NCI-H187 (cell line): ENCODE measurements at places on chromosomes 3 and 15.

DNA sequence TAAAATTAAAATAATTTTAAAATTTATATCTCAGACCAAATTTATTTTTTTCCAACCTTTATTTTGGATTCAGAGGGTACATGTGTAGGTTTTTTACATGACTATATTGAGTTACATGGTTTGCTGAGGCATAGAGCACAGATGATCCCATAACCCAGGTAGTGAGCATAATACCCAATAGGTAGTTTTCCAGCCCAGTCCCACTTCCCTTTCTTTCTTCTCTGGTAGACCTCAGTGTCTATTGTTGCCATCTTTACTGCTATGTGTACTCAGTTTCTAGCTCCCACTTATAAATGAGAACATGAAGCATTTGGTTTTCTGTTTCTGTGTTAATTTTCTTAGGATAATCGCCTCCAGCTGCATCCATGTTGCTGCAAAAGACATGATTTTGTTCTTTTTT, 338.1 kb downstream of the EFHB start:
- no peak for DNase-seq

DNA sequence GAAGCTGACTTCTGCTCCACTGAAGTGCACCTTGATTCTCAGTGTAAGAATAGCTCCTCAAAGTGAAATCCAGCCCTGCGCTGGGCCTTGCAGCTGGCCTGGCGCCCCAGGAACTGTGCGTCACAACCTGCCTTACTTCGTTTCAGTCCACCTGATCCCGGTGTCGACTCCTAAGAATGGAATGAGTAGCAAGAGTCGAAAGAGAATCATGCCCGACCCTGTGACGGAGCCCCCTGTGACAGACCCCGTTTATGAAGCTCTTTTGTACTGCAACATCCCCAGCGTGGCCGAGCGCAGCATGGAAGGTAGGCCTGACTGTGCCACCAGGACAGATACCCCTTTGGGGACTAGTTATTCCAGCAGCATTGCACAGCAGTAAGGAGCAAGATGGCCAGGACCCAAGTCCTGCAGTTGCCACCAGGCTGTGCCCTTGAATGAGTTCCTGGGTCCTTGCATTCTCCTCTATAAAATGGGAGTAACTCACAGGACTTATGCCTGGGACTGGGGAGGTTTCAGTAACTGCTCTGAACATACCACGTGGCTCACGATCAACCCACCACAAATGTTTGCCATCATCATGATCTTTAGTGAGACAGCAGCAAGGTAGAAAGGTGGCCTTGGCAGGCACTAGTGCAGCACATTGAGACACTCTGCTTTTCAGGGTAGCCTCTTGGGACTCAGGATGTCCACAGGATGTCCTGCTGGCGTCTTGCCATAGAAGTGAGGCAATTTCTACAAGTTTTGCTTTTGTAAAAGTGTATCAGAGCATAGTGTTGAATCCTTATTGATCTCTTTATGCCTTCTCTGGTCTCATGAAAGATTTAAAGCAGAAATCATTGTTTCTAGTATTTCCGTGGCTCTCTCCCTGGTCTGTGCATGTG, 46.8 kb downstream of the PXYLP1 start:
- DNase-seq, result no peak

- no peak for DNase-seq
Observed at GRCh38 chr15:65954289-65954741, 85.0 kb downstream of the RAB11A start.

GRCh38 chr3:138675393-138675792, 66.8 kb downstream of the FAIM start:
- no peak for DNase-seq

DNA sequence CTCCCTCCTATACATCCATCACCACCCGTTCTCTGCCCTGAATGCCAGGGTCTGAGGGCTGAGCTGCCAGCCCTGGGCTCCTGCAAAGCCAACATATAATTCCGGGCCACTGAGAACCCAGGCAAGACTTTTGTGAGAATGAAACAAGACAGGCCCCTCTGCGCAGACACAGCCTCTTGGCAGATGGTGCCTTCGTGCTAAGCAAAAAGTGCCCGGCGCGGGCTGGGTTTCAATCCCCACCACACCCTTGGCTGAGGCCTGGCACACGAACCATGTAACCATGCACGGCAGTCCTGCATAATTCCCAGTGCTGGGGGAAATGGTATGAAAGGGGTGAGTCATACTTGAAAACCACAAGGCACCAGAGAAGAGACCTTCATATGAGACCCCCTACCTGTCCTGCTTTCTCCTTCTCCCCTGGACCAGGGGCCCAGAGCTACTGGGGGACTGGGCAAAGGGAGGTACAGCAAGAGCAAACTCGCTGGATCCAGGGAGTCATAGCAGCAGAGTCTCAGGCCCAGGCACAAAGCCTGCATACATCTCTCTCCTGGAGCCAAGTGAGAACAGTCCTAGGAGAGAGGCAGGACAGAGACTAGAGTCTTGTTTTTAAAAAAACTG, 26.1 kb upstream of the LOXL1 start:
- DNase-seq, result no peak

DNA sequence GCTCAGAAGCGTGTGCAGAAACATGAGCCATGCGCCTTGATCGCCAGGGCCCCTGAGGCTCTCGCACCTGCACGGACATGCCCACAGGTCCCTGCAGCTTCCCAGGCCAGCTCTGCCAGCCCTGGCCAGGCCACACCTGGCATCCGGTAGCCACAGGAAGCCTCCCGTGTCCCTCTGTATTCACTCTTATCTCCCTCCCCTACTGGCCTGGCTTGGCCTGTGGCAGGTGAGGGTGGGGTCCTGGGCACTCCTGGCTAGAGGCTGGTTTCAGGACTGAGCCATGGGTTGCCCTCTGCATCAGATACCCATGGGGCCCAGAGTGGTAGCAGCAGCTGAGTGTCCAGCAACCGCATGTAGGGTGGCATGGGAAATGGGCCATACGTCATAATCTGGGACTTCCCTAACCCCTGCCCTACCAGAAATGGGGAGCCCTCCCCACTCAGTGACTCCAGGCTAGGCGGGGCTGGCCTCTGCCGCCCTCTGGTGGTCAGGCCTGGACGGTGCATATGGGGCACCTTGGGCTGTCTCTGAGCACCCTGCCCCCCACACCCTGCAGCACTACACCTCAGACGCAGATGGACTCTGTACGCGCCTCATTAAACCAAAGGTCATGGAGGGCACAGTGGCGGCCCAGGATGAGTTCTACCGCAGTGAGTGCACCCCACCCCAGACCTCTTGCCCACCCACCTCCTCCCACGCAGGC, 12.6 kb upstream of the LMAN1L start:
- no peak for DNase-seq

GRCh38 chr3:25619382-25619781, 45.3 kb downstream of the TOP2B start:
- DNase-seq, result no peak

DNA sequence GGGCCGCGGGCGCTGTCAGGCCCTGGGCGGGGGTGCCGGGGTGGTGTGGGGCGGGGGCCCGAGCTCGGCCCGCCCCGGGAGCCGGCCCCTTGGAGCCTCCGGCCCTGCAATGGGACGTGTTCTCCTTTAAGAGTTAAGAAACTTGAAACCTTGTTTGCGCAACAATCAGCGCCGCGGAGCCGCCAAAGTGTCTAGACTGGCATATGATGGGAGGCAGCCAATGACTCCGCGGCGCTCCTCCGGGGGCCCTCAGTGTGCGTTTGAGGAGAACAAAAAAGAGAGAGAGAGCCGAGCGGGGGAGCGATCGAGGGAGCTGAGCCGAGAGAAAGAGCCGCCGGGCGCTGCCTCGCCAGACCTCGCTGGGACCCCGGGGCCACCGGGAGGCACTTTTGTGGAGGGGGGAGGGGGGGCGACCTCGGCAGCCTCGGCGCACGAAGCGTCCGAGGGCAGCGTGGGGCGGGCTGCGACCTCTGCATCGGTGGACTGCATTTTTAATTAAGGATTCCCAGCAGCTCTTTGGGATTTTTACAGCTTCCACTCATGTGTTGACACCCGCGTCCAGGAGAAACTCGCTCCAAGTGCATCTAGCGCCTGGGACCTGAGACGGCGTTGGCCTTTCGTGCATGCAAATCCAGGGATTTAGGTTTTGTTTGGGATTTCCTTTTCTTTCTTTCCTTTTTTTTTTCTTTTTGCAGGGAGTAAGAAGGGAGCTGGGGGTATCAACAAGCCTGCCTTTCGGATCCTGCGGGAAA, at the start of gene SMAD6:
SMAD6 (plus strand) TSS at position 202 of the 752 bp plus-strand sequence. CDS start 1,023 bp downstream, outside the sequence.
- peak; percentile 65 for DNase-seq

- no peak for DNase-seq
Observed at GRCh38 chr3:146218880-146219866, 31.7 kb downstream of the PLSCR4 start.

- DNase-seq, result no peak
Observed at GRCh38 chr15:50698101-50698500, 11.5 kb upstream of the TRPM7 start.

GRCh38 chr3:102085431-102086176, 236.3 kb downstream of the NFKBIZ start:
- no peak for DNase-seq

GRCh38 chr3:6542795-6543194, 318.1 kb upstream of the GRM7 start:
- no peak for DNase-seq

- DNase-seq, result no peak
Observed at GRCh38 chr3:1600700-1601418, 497.8 kb upstream of the CNTN4 start.

DNA sequence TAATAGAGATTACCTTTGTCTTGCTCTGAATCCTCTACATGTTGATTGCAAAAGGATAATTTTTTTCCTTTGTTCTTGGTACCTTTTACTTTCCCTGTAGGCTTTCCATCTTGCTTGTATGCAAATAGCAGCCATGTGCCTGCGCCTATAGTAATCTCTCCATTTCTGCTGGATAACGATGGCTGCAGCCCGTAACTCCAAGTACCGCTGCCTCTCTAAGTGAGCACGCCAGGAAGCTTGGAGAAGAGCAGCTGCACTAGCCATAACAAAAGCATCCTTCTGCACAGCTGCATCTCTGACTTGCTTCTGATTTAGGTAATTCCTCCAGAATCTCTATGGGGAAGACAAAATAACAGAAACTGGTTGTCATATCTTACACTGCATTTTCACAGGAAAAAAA, 89.3 kb downstream of the NR2E3 start:
- no peak for DNase-seq

GRCh38 chr15:90681480-90681879, 35.7 kb upstream of the BLM start:
- no peak for DNase-seq

GRCh38 chr3:57133157-57133556, 32.0 kb downstream of the IL17RD start:
- DNase-seq, result no peak

GRCh38 chr3:64856106-64856505, 168.3 kb upstream of the ADAMTS9 start:
- DNase-seq, result peak; percentile 77

- no peak for DNase-seq
Observed at GRCh38 chr3:117252208-117252607, 542.6 kb downstream of the TUSC7 start.

GRCh38 chr15:39013262-39013661, 448.6 kb upstream of the RASGRP1 start:
- DNase-seq, result no peak

DNA sequence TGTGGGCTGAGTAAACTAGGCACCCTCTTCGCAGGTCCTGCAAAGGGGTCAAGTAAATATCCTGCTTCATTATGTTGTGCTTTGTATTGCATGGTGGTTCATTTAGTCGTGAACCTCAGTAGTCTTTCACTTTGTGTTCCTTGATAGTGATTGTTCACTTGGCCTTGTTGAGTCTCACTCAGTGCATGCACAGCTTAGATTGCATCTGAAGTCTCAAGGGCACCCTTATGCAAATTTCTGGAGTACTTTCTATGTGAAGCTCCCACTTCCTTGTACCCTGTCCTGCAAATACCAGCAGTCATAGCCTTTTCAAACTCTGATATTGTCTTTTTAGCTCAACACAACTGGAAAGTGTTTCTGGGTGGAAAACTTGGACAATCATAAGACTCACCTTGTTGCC, 519.2 kb downstream of the NAALADL2 start:
- no peak for DNase-seq

GRCh38 chr3:78086150-78086549, 1046.3 kb downstream of the ROBO2 start:
- DNase-seq, result no peak

DNA sequence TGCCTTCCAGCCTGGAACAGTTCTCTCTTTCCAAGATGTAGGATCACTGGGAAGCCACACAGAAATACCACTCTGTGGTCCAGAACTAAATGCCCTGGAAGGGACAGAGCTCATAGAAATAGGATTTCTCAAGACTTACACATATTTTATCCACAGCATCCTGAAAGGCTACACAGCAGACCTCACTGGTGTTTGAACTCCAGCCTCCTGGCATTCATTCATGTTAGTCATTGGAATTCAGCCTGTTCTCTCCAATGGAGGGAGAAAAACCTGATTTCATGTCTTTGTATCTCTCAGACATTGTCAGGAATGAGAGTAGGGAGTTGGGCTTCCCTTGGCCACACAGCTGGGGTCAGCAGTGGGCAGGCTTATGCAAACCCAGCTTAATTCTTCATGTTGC, 121.1 kb upstream of the PPP2R3A start:
- DNase-seq, result no peak

- DNase-seq, result no peak
Observed at GRCh38 chr3:155334914-155335723, 41.6 kb upstream of the STRIT1 start.

GRCh38 chr3:95184038-95184437, 1121.2 kb downstream of the NSUN3 start:
- no peak for DNase-seq

DNA sequence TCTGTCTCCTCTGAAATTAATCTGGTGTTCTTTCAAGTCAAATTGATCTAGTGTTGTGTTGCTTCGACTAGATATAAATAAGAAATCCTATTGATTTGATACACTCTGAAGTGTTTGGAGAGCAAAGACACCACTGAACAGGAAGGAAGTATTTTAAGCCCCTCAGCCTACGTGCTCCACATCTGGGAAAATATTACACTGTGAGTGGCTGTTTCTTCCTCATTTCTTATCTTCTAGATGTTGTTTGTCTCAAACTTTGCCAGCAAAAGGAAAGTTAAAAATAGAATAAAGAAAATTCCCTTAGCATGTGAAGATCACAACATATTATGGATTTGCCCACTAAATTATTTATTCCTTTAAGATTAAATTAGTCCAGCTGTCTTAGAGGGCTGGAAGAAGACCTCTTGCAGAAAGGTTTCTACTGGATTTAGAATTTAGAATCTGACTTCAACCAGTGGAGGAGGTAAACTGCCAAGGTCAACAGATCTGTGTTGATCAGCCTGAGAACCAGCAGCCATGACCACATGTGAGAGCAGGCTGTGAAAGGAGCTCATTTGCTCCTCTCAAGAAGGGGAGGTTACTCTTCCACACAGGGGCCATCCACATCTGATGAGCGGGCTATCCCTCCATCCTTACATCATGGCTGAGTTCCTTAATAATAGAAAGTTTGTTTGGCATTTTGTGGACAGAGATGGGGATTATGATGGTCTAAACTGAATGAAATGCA, 46.3 kb upstream of the ACKR4 start:
- no peak for DNase-seq

- no peak for DNase-seq
Observed at GRCh38 chr3:120203016-120203415, 82.0 kb downstream of the GPR156 start.

DNA sequence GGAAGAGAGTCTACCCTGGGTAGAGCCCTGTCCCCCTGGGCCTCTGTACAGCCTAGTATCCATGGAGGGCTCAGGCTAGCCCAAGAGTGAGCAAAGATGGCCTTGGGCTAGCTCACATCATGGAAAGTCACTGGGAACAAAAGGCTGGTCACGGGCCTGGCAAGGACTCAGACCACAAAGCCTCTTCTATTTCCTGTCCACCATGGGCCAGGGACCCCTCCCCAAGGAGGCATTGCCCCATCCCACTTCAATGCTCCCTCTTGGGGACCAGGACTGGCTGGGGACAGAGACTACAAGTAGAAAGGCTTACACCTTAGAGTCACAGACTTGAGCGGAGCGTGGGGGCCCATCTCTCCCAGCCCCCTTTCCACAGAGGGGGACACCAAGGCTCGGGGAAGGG, 16.9 kb downstream of the DUSP7 start:
- DNase-seq, result no peak
